ENCODE measurements at places on chromosomes 1 and 21. TPM values are rescaled to one million over a fixed set of nuclear protein-coding genes. Genes with fewer than 3 reads are reported as not detected.

DNA sequence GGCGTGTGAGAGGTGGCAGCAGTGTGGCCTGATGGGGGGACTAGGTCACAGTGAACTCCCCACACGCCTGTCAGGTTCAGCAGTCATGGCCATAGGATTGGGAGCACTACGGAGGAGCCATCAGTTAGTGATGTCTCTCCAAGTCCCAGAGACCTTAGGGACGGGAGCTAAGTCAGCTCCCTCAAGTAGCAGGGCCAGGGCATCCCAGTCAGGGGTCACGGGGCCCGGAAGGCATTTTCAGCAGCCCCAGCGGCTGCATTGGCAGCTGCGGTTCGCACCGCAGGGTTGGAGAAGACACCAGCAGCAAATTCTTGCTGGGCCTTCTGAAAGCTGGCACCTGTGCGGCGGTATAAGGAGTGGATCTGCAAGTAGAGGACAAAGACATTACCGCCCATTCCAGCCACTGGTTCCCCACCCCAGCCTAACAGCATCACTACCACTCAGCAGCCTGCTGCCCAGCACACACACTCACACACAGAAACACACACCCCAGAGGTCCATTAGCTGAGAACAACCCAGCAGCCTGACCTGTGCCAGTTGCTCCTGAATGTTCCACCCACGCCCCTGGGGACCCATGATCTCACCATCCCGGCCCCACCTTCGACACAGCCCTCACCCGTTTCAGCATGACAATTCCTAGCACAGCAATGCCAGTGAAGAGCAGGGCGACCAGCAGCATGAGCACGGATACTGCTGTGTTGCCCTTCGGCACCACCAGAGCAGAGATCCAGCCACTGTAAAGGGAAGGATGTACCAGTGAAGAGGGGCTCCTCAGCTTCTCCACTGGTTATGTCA, 972 bp upstream of the ENTREP3 start:
- DNase-seq: no peak

- DNase-seq: no peak
These were observed 1.2 kb downstream of the SLAMF7 start for GRCh38 chr1:160740133-160740688.

GRCh38 chr1:107659961-107660360, 305.0 kb downstream of the VAV3 start:
- DNase-seq: no peak

DNA sequence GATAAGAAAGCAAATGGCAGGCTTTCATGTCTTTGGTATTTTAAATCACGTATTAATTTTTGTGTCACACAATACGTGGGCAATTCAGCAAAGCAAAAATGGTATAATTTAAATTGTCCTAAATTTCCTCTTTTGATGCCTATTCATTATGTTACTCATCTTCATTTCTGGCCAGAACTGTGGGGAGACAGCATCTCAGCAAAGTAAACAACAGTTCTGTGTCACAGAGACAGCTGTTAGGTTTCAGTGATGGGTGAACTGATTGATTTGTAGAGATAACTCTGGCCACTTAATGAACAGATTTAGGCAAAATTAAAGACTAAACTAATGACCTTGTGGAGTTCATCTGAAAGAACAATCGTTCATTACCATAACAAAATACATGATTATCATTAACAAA, 49.2 kb downstream of the FH start:
- no peak for DNase-seq

DNA sequence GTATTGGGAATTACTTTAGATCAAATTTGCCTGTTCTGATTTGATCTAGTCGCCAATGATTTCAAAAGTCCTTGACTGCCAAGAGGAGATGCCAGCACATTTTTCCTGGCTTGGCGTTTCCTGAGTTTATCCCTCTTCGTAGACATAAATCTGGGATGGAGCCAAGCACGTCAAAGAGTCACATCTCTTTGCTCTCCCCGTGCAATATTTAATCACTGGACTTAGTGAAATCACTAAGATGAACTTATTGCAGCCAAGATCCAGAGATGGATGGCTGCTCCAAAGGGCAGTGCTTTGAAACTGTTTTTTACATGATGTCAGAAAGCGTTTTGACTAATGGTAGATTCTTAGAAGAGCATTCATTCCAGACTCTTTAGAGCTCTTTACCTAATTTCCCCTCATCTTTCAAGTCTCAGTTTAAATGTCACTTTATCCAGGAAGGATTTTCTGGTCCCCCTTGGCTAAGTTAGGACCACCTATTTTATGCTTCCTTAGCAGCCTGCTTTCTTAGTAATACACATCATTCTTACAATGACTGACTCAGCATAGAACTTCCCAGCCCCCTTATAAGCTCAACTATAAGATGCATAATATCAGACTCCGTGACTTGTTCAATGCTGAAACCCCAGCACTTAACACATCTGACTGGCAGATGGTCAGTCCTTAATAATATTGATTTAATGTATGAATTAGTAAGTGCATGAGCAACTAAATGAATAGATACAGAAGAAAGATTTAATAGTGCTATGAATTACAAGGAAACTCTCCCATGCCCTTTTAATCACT, 94.4 kb upstream of the GREM2 start:
- DNase-seq: peak; percentile 85

DNA sequence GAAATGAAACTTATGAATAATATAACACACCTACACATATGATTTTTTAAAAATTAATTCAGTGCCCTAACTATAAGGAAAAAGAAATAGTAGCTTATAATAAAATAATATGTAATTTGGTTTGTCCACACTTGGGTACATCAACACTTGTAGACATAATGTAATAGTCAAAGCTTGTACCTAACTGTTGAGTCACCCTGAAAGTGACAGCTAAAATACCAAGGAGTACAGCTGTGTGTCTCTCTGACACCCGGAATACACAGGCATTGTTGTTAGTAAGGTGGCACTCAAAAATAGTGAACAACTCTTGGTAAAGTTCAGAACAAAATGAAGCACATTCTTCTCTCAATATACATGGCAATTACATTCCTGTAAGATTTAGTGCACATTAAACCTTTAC, 243.4 kb downstream of the TRABD2B start:
- DNase-seq: no peak

GRCh38 chr1:235648954-235649367, 623 bp downstream of the GNG4 start:
- peak; percentile 48 for DNase-seq

GRCh38 chr1:208241512-208241911, 2.7 kb downstream of the PLXNA2 start:
- no peak for DNase-seq

DNA sequence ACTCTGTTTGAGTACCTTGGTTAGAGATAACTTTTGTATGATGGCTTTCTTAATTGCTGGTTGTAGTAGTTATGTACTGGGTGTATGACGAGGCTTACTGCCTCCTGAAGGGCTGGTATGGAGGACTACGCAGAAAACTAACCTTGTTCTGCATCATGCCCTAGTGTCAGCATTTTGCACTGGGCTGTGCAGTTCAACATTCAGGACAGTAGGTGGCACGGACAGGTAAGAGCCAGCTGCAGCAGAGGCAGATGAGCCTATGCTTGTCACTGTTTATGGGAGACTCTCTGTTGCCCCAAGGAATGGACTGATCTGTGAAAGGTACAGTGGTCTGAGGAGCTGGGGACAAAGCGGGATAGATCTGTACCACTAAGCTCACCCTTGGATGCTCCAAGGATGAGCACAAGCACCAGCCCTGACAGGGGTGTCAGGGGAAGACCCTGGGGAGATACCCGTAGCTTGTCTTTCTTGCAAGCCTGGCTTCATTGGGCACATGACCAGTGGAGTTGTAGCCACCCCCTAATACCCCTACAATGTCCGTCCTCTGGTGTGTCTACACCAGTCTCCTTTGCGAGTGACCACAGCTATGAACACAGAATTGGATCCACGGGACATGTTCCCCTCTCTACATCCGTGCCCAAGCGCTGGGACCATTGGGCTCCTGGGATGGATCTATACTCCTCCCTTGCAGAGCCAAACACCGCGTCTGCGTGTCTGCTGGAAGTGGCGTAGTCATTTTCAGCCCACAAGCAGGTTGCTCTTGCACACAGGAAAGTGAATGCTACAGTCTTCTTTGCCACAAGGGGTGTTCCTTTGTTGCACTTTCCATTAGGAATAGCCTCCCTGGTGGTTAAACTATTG, 51.1 kb upstream of the CFHR3 start:
- DNase-seq: peak; percentile 50

GRCh38 chr1:13943055-13943454, 243.1 kb downstream of the PRDM2 start:
- DNase-seq: no peak

GRCh38 chr1:232873412-232873811, 68.2 kb downstream of the MAP10 start:
- no peak for DNase-seq

- DNase-seq: no peak
These were observed 17.3 kb upstream of the ACADM start for GRCh38 chr1:75707191-75707590.

The SLAMF9 gene
- not detected for total RNA-seq

The CFHR5 gene
- not detected for total RNA-seq

The PHACTR4 gene
- total RNA-seq: 7.5 TPM

The JUN gene
- 30.7 TPM for total RNA-seq
